Natural killer cell (primary cell): ENCODE measurements at places on chromosomes 7 and 10. TPM values are rescaled to one million over a fixed set of nuclear protein-coding genes. Genes with fewer than 3 reads are reported as not detected.

- H3K4me1 ChIP-seq, result peaks cover 36% of the 10 kb centered on the region
- H3K27ac ChIP-seq, result peak overlapping the region; percentile 70
- peak; percentile 33 for DNase-seq
- no peaks in the 10 kb centered on the region for H3K36me3 ChIP-seq
- H3K27me3 ChIP-seq, result no peaks in the 10 kb centered on the region
- no peak overlapping the region for H3K4me3 ChIP-seq
Observed at GRCh38 chr7:45122975-45123860, 11.7 kb upstream of the TBRG4 start.

GRCh38 chr7:55307123-55307916 is 57.8 kb upstream of the LANCL2 start:
- H3K27me3 ChIP-seq, result peaks cover 24% of the 10 kb centered on the region
- no peaks in the 10 kb centered on the region for H3K36me3 ChIP-seq
- H3K27ac ChIP-seq, result no peak overlapping the region
- H3K4me1 ChIP-seq, result peaks cover 45% of the 10 kb centered on the region

DNA sequence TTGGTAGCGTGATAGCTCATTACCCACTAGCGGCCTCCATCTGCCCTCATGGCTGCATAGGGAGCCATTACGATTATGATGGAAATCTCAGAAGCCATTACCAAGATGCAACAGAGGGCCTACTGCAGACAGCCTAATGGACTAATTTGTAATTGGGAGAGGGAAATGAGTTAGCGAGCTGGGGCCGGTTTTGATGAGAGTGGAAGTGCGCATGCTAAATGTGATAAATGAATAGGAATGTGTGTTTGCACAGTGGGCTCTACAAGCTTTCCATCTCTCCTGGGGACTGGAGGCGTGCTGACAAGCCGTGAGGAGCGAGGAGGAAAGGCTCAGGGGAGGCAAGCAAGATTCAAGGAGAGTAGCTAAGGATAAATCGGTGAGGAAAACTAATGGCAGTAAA is 644.5 kb upstream of the GALNT17 start:
- H3K4me1 ChIP-seq, result no peaks in the 10 kb centered on the region
- no peak overlapping the region for H3K27ac ChIP-seq
- H3K36me3 ChIP-seq, result no peaks in the 10 kb centered on the region
- H3K27me3 ChIP-seq, result peaks cover 5% of the 10 kb centered on the region
- DNase-seq, result no peak

DNA sequence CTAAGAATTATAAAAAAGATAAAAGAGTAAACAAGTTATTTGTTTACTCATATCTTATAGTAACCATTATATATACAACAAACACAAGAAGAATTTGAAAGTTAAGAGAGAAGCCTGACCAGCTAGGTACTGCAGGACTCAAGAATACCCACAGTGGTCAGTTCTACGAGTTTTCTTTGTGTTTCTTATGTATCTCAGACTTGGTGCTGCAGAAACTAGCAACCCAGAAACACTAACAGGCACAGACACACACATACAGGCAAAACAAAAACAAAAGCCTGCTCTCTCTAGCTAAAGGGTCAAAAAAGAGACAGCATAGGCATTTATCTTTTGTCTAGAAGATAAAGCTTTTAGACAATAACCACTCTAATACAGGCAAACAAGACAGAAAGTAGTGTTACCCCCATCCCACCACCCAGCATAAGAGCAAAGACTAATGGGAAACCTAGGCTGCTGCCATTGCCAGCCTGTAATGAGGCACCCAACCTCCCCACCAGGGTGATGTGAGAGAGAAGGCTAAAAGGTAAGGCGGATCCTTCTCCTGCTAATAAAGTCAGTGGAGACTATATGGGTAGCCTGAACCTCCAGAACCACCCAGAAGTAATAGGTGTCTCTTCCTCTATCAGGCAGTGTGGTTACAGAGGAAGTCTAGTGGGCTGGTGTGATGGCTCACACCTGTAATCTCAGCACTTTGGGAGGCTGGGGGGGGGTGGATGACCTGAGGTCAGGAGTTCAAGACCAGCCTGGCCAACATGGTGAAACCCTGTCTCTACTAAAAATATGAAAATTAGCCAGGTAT is 113.9 kb downstream of the DNAJC1 start:
- H3K4me1 ChIP-seq, result peaks cover 21% of the 10 kb centered on the region
- no peak overlapping the region for H3K27ac ChIP-seq
- DNase-seq, result no peak
- H3K36me3 ChIP-seq, result peaks cover 2% of the 10 kb centered on the region
- H3K27me3 ChIP-seq, result no peaks in the 10 kb centered on the region
- no peak overlapping the region for H3K4me3 ChIP-seq

- H3K36me3 ChIP-seq, result no peaks in the 10 kb centered on the region
- H3K4me3 ChIP-seq, result no peak overlapping the region
- no peak overlapping the region for H3K27ac ChIP-seq
- peaks cover under 1% of the 10 kb centered on the region for H3K4me1 ChIP-seq
- no peak for DNase-seq
- peaks cover 10% of the 10 kb centered on the region for H3K27me3 ChIP-seq
Observed at GRCh38 chr10:121592155-121592890, 5.9 kb downstream of the FGFR2 start.

- H3K4me3 ChIP-seq, result no peak overlapping the region
- H3K27me3 ChIP-seq, result peaks cover 5% of the 10 kb centered on the region
- H3K4me1 ChIP-seq, result peaks cover 4% of the 10 kb centered on the region
- no peak for DNase-seq
- H3K36me3 ChIP-seq, result no peaks in the 10 kb centered on the region
Observed at GRCh38 chr10:30216821-30217220, 132.3 kb downstream of the MTPAP start.

DNA sequence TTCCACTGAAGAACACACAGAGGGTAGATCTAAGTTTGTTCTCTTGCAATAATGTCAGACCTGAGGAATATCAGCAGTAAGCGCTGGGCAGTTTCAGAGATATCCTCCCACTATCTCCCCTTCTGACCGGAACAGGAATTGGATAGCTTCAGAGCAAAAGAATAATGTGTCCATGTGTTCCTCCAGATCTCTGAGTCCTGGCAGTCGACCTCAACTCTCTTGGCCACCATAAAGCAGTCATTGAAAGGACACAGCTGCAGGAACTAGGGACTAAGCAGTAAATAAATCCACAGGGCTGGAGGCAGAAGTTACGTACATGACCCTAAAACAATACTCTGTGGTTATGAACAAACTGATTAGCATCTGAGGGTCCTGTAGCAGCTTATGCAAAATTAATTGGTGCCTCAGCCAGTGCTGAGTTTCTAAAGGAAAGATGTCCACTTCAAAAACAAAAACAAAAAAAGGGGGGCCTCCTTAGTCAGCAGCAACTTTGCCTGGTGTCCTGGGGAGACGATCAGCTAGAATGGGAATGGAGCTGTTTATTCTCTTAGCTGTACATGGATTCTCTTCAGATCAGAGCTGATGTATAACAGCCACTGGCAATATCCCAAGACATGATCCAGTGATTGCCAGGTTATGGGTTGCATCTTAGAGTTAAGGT is 6.4 kb upstream of the PRTFDC1 start:
- H3K27me3 ChIP-seq, result no peaks in the 10 kb centered on the region
- DNase-seq, result no peak
- no peaks in the 10 kb centered on the region for H3K4me1 ChIP-seq
- no peak overlapping the region for H3K4me3 ChIP-seq
- H3K36me3 ChIP-seq, result no peaks in the 10 kb centered on the region

- H3K27me3 ChIP-seq, result no peaks in the 10 kb centered on the region
- no peak overlapping the region for H3K4me3 ChIP-seq
- no peaks in the 10 kb centered on the region for H3K36me3 ChIP-seq
- DNase-seq, result no peak
- H3K27ac ChIP-seq, result no peak overlapping the region
Observed at GRCh38 chr7:137771679-137772078, 75.1 kb downstream of the DGKI start.

DNA sequence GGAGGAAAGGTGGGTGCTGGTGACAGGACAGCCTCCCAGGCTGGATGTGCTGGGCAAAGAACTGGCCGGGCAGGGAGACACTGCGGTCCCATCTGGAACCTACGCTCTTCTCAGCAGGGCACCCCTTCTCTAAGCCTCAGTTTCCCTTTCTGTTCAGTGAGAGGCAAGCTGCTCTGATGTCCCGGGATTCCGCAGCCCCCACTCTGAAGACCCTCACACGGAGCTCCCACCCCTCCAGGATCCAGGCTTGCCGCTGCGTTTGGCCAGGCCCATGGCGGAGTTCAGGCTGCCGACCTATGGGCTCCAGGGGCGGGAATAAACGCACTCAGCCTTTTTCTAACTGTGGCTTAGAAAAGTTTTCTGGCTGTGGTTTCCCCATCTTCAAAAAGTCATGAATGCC is 10.2 kb upstream of the INTS1 start:
- H3K4me1 ChIP-seq, result peaks cover 30% of the 10 kb centered on the region
- no peak overlapping the region for H3K4me3 ChIP-seq
- H3K27me3 ChIP-seq, result no peaks in the 10 kb centered on the region
- H3K27ac ChIP-seq, result no peak overlapping the region

DNA sequence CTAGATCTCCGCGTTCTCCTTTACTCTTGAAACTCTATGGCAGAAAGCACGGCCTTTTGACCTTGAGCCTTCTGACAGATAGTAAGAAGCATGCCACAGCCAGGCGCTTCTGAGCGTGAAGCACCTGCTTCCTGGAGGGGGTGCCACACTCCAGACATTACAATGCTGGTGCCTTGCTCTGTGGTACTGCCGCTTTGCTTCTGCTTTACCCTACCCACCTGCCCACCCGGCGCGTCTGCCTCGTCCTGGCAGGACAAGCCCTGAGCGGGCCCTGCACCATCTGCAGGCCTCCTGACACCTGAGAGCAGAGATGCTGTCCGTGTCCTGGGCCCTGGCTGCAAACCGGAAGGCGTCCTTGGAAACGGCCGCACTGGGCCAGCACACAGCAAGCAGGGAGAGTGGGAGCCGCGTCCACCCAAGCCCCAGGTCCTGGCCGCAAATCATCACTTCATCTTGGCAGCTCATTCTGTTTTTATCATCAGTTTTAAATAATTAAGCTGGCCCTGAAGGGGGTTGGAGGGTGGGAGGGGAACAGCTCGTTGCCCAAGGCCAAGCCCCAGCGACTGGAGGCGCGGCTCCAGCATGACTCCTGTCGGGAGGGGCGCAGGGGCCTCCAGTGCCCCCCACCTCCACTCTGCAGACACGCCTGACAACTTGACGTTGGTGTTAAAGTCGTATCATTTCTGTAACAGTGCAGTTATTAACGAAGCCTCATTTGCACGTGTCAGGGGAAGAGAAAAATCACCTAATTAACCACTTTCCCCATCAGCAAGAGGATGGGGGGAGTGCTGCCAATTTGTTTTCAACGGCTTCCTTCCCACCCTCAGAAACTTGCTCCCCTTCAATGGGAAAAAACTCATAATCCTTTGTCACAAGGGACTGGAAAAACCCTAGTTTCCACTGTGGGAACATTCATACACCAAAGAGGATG is 132.2 kb downstream of the MAD1L1 start:
- H3K27ac ChIP-seq, result peak overlapping the region; percentile 58
- H3K27me3 ChIP-seq, result no peaks in the 10 kb centered on the region
- DNase-seq, result peak; percentile 62
- no peak overlapping the region for H3K4me3 ChIP-seq
- H3K4me1 ChIP-seq, result peaks cover 73% of the 10 kb centered on the region

DNA sequence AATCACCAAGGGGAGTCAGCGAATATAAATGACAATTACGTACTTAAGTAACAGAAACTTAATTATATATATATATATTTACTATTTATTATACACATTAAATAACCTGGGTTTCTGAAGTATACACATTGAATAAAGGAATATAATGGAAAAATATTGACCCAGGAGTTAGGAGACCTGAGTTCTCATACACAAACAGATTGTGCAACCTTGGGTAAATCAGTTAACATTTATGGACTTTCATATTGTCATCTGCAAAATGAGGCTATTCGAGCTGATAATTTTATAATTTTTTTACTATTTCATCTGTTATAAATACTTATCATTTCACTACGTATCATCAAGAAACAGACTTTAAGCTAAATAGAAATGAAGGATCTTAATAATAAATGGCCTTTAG is 75.1 kb upstream of the SRRM3 start:
- H3K27ac ChIP-seq, result no peak overlapping the region
- H3K4me1 ChIP-seq, result no peaks in the 10 kb centered on the region

- no peak overlapping the region for H3K4me3 ChIP-seq
- H3K36me3 ChIP-seq, result no peaks in the 10 kb centered on the region
- no peaks in the 10 kb centered on the region for H3K27me3 ChIP-seq
- H3K4me1 ChIP-seq, result peaks cover 3% of the 10 kb centered on the region
Observed at GRCh38 chr10:124170631-124171030, 77.2 kb upstream of the CHST15 start.

- H3K36me3 ChIP-seq, result no peaks in the 10 kb centered on the region
- H3K27ac ChIP-seq, result no peak overlapping the region
- H3K27me3 ChIP-seq, result no peaks in the 10 kb centered on the region
- no peak overlapping the region for H3K4me3 ChIP-seq
- no peak for DNase-seq
Observed at GRCh38 chr10:130029209-130029608, 65.1 kb upstream of the EBF3 start.

- H3K27me3 ChIP-seq, result no peaks in the 10 kb centered on the region
- no peaks in the 10 kb centered on the region for H3K36me3 ChIP-seq
- H3K27ac ChIP-seq, result no peak overlapping the region
- DNase-seq, result no peak
Observed at GRCh38 chr10:54496852-54497251, 304.2 kb downstream of the PCDH15 start.

- no peaks in the 10 kb centered on the region for H3K4me1 ChIP-seq
- H3K27me3 ChIP-seq, result peaks cover 2% of the 10 kb centered on the region
- no peaks in the 10 kb centered on the region for H3K36me3 ChIP-seq
- no peak for DNase-seq
- H3K4me3 ChIP-seq, result no peak overlapping the region
Observed at GRCh38 chr7:131249003-131249402, 78.7 kb upstream of the MKLN1 start.

GRCh38 chr7:129188892-129189660 is 643 bp downstream of the SMO start:
- no peak overlapping the region for H3K27ac ChIP-seq
- no peak overlapping the region for H3K4me3 ChIP-seq
- DNase-seq, result no peak
- H3K27me3 ChIP-seq, result peaks cover 15% of the 10 kb centered on the region
- H3K36me3 ChIP-seq, result no peaks in the 10 kb centered on the region
- H3K4me1 ChIP-seq, result peaks cover 14% of the 10 kb centered on the region

DNA sequence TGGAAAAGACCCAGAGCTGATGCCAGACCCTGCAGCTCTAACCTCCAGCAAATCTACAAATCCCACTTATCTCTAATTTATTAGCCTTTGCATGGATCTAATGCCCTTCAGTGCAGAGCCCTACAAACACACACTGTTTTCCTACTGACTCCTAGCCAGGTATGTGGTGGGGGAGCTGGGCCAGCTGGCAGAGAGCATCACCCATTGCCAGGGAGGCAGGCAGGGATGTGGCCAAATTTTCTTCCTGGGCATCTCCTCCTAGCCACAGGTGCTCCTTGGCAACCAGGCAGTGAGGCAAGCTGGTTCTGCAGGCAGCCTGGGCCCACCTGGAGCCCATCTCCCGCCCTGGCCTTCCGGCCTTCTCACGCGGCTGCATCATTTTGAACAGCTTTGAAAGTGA is 55.9 kb upstream of the EMX2 start:
- H3K27me3 ChIP-seq, result no peaks in the 10 kb centered on the region
- H3K4me1 ChIP-seq, result no peaks in the 10 kb centered on the region
- no peak overlapping the region for H3K27ac ChIP-seq
- no peak for DNase-seq
- H3K36me3 ChIP-seq, result no peaks in the 10 kb centered on the region

Gene KCNMA1
- 0.63 TPM for total RNA-seq

Gene INTS1
- 115 TPM for total RNA-seq

Gene PNLIPRP3
- not detected for total RNA-seq

Gene PITX3
- not detected for total RNA-seq

Gene FAM25G
- total RNA-seq, result not detected

Gene EFCAB10
- total RNA-seq, result not detected

Gene TMEM270
- total RNA-seq, result not detected
